Activated T-cell treated with anti-CD3 and anti-CD28 coated beads, Interleukin-2, amount 50 U/mL, for 48 hours (primary cell): ENCODE measurements at places on chromosomes 7 and 10.

GRCh38 chr10:97705006-97705670 lies 8.4 kb upstream of the MARVELD1 start:
- DNase-seq: no peak

DNA sequence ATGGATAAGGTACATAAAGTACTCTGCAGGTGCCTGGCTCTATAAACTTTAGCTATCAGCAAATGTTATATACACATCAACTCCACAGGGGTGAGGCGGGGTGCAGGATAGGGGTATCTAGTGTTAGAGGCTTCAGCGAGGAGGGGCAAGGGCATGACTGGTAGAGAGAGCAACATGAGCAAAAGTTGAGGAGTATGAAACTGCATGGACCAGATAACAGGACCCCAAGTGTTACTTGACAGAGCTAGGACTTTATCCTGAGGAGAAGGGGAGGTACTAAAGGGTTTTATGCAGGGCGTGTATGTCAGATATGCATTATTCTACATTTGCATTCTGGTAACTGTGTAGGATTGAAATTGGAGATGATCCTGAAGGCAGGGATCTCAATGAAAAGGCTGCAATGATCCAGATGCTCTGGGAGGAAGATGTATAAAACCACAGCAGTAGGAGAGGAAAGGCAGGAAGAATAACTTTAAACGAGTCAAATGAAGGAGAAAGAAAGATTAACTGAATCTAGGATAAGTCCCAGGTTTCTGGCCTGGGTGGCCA lies 109.8 kb upstream of the FAM133B start:
- DNase-seq: no peak

- no peak for DNase-seq
Observed at GRCh38 chr7:56206420-56206819, 90.2 kb upstream of the NUPR2 start.

DNA sequence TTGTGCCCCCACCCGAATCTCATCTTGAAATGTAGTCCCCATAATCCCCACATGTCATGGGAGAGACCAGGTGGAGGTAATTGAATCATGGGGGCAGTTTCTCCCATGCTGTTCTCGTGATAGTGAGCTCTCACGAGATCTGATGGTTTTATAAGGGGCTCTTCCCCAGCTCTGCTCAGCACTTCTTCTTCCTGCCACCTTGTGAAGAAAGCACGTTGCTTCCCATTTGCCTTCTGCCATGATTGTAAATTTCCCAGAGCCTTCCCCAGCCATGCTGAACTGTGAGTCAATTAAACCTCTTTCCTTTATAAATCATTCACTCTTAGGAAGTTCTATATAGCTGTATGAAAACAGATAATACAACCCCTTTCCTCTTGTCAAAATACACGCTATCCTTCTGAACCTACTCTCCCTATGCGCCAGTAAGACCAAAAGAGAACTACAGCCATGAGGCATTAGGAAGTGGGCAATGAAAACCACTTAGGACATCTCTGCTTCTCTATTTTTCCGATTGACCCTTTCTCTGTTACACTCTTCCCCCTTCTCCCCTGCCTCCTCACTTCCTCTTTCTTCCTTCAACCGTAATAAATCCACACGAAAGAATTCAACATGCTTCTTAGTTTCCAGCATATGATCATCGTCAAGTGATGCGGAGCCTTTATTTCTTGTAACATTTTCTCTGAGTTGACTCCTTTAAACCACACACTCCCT lies 101.2 kb upstream of the WDR11 start:
- DNase-seq: no peak

- no peak for DNase-seq
Observed at GRCh38 chr7:37545619-37546534, 97.2 kb upstream of the ELMO1 start.

- no peak for DNase-seq
Observed at GRCh38 chr7:28623105-28623730, 210.9 kb downstream of the CREB5 start.

GRCh38 chr10:60917331-60918280 lies 26.4 kb downstream of the RHOBTB1 start:
- DNase-seq: no peak

GRCh38 chr7:129721068-129721467 lies 109.5 kb downstream of the NRF1 start:
- no peak for DNase-seq

DNA sequence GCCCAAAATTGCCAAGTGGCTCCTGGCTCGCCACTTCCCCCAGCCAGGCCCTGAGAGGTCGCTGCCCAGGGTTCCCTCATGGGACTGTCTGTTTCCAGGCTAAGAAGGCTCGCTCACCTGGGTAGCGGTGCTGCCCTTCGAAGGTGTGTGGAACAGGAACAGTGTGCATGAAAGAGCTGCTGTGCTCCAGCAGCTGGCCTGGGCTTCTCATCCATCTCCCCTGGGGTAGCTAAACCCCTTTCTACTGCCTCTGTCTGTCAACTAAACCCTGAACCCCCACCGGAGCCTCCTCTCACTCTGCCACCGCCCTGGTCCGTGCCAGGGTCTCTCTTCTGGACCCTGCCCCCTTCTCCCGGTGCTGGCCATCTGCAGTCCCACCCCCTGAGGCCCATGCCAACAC lies 152.9 kb downstream of the EBF3 start:
- DNase-seq: no peak

DNA sequence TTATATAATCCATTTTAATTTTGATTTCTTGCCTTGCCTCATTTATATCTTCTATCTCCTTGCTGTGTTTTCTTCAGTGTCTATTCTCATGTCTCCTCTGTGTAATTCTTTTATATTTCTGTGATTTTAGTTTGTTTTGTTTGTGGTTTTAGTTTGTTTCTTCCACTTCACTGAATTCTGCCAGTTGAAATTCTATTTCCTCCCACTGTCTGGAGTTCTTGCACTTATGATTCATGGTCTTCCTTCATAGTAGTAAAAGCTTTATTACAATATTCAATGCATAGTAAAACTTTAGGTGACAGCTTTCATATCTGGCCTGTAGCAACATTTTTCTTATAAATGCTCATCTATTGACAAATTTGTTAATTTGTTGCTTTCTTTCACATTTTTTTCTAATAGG lies 113.3 kb downstream of the MAGI2 start:
- no peak for DNase-seq

- no peak for DNase-seq
Observed at GRCh38 chr7:158108646-158109293, 478.9 kb downstream of the PTPRN2 start.

DNA sequence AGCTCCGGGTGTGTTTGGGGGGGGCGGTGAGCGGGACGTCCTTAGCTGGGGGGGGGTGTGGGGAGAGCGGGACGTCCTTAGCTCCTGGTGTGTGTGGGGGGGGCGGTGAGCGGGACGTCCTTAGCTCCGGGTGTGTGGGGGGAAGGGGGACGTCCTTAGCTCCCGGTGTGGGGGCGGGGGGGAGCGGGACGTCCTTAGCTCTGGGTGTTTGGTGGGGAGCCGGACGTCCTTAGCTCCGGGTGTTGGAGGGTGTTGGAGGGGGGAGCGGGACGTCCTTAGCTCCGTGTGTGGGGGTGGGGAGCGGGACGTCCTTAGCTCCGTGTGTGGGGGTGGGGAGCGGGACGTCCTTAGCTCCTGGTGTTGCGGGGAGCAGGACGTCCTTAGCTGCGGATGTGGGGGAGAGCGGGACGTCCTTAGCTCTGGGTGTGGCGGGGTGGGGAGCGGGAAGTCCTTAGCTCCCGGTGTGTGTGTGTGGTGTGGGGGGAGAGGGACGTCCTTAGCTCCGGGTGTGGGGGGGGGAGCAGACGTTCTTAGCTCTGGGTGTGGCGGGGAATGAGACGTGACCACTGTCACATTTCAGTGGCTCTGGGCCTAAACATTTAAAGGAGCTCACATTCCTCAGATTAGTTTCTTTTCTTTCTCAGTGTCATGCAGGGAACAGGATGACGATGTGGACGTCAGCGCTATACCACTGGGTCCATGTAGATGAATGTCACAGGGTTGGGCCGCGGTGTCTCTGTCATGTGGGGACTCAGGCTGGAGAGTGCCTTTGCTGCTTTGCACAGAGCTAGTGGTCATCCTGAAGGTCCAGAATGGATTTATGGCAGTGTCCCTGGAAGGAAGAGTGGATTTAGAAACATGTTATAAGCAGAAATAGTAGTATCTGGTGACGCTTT lies 7.5 kb downstream of the DYNC2I1 start:
- DNase-seq: peak; percentile 69
